D341Med (cell line): ENCODE measurements at places on chromosomes 6 and 20.

GRCh38 chr20:45450097-45450818, 19.3 kb upstream of the WFDC2 start:
- DNase-seq: peak; percentile 57

- DNase-seq: no peak
Measured at GRCh38 chr20:60101891-60102281, 143.7 kb downstream of the CDH26 start.

DNA sequence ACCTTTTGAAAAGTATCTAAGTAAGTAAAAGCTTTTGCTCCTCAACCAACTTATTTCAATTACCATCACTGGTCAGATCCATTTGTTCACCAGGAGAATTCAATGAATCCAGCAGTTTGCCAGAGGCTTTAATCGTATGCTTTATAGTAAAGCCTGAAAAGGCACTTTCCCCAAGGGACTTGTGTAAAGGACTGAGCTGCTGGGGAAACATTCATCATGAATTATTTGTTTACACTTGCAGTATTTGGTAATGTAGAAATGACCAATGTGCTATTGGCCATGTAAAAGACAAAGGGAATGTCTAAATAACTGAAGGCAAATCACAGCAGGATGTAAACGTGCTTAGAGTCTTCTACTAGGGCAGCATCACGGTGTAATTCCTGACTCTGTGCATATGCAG, 471.4 kb downstream of the ADGRB3 start:
- DNase-seq: no peak

DNA sequence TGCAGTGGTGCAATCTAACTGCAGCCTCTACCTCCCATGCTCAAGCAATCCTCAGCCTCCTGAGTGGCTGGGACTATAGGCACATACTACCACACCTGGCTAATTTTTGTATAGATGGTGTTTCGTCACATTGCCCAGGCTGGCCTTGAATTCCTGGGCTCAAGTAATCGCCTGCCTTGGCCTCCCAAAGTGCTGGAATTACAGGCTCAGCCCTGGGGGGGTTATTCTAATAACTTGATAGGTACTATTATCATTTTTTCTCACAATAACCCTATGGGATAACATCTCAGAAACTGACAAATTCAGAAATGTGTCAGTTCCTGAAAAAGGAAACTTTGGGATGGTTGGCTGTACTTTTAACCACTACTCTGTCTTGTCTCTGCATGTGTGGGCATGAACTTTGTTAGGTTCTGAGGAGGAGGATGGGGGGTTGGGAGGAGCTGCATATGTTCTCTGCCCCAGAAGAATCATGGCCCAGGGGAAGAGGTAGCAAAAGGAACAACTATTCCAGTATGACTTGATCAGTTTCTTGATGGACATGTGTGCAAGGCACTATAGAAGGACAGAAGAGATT, 169.9 kb downstream of the CARMIL1 start:
- DNase-seq: no peak

DNA sequence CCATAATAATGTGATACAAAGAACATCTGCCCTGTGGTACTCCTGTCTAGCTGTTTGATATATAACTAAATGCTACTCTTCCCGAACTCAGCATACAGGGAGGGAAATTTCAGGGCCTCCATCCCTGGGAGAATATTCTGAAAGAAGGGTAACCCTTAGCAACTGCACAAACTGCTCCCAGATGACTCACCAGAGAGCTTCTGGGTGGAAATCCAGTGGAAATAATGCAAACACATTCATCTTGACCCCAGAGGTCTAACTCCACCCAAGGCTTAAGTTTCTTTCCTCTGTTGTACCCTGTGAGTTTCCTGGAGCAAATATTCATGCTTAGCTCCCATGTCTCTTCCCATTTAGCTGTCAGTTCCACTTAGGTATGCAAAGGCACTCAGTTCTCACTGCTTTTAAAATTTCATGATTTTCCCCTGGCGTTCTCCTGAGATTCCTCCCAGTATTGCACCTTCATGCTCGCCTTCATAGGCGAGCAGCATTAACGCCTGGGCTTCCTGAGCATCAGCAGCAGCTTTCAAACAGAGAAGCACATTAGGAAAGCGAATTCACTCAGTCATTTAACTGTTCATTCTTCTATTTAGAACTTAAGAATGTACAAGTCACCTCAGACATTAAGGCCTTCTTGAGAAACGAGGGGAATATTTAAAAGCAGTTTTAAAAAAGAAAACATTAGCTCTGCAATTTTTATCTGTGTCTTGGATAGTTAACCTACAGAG, 43.8 kb upstream of the LAMA4 start:
- no peak for DNase-seq

DNA sequence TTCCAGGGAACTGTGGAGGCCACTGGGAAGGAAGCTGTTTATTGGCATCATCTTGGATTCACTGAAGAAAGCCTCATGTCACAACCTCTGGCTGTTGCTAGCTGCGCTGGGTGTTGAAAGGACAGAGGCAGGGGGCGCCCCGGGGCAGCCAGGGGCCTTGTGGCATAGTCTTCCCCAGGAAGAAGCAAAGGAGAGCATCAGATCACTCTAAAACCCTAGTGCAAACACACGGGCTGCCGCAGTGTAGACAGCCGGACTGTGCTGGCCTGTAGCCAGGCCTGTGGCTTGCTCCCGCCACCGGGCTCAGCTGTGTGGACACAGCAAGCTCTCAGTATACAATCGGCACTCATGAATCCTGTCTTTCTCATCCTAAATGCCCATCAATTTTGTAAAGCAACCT, 23.8 kb upstream of the SMOC2 start:
- DNase-seq: no peak

DNA sequence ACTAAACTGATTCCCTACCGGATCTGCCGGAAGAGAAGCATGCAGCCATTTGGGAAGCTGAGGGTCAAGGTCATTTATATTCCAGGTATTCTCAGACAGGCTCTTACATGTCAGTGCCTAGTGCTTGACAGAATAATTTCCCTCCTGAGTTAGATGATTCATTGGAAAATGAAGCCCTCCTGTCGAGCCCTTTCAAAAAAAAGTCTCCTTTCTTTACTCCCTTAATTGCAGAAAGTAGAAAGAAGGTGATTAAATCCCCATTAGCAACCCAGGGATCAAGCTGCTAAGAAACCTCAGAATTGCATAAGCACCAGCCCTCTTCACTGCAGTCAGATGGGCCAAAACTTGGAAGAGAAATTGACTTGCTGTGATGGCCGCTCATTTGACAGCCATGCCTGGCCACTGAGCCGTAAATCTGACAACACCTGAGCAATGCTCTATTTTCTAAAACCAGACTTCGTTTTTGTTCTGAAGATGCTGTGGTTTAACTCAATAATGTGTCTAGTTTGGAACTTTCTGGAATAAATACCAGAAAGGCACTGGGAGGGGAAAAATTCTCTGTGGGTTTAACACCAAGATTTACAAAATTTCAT, 61.0 kb upstream of the ARMH2 start:
- no peak for DNase-seq
